Diencephalon (tissue), 1 donor: ENCODE measurements at places on chromosomes 7 and 10. TPM values are rescaled to one million over a fixed set of nuclear protein-coding genes. Genes with fewer than 3 reads are reported as not detected.

The GRM3 gene
- total RNA-seq: 153 TPM

The PKD2L1 gene
- 0.46 TPM for total RNA-seq

The RSPH10B gene
- 4.2 TPM for total RNA-seq

The AKR1E2 gene
- total RNA-seq: 74.0 TPM

The PON3 gene
- total RNA-seq: 0.92 TPM

The WNT2 gene
- total RNA-seq: 2.3 TPM

The PAPOLB gene
- 1.8 TPM for total RNA-seq

The PTER gene
- 0.92 TPM for total RNA-seq

The RUFY2 gene
- total RNA-seq: 83.3 TPM

The PCLO gene
- total RNA-seq: 77.5 TPM

The TUBB8 gene
- not detected for total RNA-seq

The VWA2 gene
- 3.2 TPM for total RNA-seq

The POLD2 gene
- 52.6 TPM for total RNA-seq

The CCDC172 gene
- total RNA-seq: not detected

The GRIFIN gene
- total RNA-seq: not detected

The CD36 gene
- total RNA-seq: 55.6 TPM

The CTAGE6 gene
- not detected for total RNA-seq

The TRPV5 gene
- total RNA-seq: 0.23 TPM

The NYAP1 gene
- 38.8 TPM for total RNA-seq

The CYP26A1 gene
- 2.1 TPM for total RNA-seq

The INMT gene
- total RNA-seq: 0.23 TPM

The HHEX gene
- 2.8 TPM for total RNA-seq

The KNDC1 gene
- 18.5 TPM for total RNA-seq

The XPNPEP1 gene
- total RNA-seq: 92.5 TPM

The GDF2 gene
- total RNA-seq: 0.23 TPM

The MMD2 gene
- total RNA-seq: 8.5 TPM

The PDE1C gene
- total RNA-seq: 19.6 TPM

The PRPS1L1 gene
- total RNA-seq: not detected

The GIMAP5 gene
- total RNA-seq: 3.7 TPM

The CYP3A7 gene
- total RNA-seq: not detected

The CPA1 gene
- total RNA-seq: not detected

The FRG2B gene
- total RNA-seq: not detected
